ENCODE measurements at places on chromosomes 5 and 9.

GRCh38 chr5:34009610-34010009 lies 1.8 kb upstream of the AMACR start:
- no peak for DNase-seq

DNA sequence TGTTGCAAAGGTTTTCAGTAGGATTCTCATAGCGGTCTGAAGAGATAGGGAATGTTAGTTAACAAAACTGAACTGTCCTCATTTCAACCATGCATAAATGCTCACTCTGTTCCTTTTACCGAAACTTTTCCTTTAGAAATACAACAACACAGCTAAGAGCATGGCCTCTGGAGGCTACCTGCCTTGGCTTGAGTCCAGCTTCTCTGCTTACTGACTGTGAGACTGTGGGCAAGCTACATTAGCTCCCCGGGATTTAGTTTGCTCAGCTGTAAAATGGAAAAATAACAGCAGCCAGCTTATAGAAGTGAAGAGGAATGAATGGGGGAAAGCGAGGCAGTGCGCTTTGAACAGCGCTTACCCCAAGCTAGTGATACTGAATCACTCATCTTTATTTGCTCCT lies 507.9 kb upstream of the DAP start:
- DNase-seq = no peak

DNA sequence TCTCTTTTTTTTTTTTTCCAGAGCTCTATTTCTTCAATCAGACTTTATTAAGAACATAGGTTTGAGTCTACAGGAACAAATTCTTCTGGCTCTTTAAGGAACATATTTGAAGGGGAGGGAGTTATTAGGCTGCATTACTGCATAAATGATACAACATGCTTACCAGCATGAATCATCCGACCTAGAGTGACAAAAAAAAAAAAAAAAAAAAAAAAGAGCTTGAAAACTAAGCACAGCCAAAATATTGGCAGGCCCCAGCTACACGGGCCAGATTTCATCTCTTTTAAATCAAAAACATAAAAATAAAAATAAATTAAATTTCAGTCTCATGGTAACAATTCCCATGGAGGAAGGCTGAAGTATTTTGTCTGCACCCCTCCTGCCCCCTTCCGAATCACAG lies 26.3 kb downstream of the MSX2 start:
- no peak for DNase-seq

DNA sequence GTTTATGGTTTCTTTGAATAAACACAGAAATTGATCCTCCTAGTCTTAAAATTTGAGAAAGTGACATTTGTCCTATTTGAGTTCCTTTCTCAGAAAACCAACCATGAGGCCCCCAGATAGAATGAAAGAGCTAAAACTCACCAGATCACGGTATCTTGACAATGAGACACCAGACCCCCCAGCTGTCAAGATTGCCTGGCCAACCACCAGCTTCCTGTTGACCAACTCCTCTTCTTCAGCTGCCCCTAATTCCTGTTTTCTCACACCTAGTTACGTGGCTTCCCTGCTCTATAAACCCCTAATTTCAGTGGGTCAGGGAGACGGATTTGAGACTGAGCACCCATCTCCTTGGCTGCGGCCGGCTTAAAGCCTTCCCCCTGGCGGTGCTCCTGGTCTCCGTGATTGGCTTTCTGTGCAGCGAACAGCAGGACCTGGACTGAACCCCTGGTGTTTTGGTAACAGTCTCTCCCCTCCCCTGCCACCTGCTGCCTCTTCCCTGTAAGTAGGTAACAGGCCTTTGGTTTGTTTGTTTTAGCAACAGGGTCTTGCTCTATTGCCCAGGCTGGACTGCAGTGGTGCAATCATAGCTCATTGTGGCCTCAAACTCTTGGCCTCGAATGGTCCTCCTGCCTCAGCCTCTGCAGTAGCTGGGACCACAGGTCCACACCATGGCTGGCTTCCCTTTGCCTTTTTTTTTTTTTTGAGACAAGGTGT lies 4.8 kb upstream of the ENTPD2 start:
- DNase-seq = no peak

DNA sequence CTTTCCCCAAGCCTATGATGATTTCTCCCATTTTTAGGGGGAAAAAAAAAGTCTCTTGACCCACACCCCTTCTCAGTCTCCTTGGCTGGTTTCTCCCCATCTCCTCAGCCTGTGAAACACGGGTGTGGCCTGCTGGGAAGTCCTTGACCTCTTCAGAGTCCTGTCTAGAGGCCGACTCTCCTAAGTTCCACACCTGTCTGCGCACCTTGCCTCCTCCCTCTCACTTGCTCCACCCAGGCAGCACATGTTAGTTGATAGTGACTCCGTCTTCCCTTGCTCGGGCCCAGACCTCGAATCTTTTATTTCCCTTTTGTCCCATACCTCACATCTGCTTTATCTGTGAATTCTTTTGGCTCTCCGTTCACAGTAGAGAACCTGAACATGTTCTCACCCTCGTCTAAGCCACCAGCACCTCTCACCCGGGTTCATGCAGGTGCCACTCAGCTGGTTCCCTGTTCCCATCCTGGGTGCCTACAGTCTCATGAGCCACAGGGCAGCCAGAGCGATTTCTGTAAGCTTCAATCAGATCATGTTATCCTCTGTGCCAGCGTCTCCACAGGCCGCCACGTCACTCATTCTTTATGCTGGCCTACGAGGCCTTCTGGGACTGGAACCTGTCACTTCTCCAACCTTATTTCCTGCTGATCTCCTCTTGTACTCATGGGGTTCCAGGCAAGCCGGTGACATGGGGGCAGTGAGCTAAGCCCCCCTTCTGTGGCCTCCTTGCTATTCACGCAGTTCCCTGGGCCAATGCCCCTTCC lies 51.7 kb upstream of the LRRTM2 start:
- DNase-seq = no peak

DNA sequence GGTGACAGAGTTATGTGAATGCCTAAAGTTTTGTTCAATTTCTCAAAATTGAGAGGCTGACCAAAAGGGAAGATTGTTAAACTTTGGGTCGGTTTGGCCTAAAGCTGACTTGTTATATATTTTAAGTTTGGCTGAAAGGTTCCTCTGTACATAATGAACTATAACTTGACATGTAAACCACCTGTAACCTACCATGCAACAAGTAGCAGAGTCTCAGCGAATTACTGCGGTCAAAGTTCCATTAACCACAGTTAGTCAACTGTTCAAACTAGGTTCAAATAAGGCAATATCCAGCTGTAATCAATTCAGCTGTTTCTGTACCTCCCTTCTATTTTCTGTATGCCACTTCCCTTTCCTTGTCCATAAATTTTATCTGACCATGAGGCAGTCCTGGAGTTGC lies 325.1 kb upstream of the NMUR2 start:
- no peak for DNase-seq

All from activated CD4-positive, alpha-beta T cell treated with anti-CD3 and anti-CD28 coated beads, Interleukin-2, amount 50 U/mL, for 1 hour (primary cell).